KBM-7 (cell line): ENCODE measurements at places on chromosomes 1 and 21.

- no peak for DNase-seq
Measured at GRCh38 chr1:226676381-226676780, 62.7 kb downstream of the ITPKB start.

GRCh38 chr1:53280496-53280895 is 42.2 kb upstream of the MAGOH start:
- no peak for DNase-seq

DNA sequence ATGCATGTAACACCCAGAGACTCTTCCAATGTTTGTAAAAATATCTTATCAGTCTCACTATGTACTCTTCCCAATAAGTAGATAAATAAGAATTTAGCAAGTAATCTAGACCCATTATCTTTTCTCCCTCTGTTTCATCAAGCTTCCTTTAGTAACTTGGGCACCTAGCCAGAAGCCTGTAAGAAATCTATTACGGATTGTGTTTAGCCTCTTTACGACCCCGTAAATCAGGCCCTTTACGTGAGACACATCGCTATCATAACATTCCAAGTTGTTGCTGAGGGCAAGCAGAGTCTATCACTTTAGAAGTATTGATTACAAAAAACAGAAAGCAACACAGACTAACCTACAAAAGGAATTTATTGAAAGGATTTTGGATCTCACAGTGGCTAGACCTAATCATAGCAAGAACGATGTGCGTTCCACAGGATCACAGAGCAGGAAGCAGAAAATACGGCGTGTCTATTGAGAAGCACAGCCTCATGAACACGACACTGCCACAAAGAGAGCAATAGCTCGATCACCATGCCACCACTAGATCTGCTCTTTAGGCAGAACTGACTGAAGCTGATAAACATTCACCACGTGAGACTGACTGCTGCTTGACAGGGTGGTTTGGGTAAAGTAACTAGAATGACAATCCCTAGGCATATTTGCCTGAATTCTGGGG is 922.1 kb downstream of the AMY1C start:
- DNase-seq = no peak

GRCh38 chr1:180143359-180143758 is 11.3 kb upstream of the QSOX1 start:
- DNase-seq = no peak

GRCh38 chr1:33163621-33164519 is 18.0 kb downstream of the TRIM62 start:
- peak; percentile 29 for DNase-seq
